ENCODE measurements at places on chromosomes 2 and 18.

- DNase-seq: no peak
Observed at GRCh38 chr2:181471783-181472182, 14.6 kb downstream of the ITGA4 start.

GRCh38 chr2:69635432-69635831 is 8.1 kb downstream of the AAK1 start:
- DNase-seq: no peak

DNA sequence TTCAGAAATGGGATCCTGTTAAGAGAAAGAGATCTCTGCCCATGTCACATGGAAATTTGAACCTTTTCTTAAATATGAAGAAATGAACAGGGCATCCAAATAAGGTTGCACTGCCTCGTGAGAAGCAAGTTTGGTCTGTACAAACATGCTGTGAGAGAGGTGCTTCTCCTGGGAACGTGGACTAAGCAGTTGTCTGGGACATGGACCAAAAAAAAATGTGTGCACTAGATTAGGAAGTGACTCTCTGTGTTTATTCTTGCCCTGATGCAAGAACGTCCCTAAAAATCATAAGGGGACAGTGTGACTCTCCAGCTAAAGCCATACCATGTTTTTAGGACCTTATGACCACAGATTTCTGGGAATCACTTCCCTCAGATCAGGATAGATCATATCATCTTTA is 23.7 kb upstream of the GCG start:
- no peak for DNase-seq

DNA sequence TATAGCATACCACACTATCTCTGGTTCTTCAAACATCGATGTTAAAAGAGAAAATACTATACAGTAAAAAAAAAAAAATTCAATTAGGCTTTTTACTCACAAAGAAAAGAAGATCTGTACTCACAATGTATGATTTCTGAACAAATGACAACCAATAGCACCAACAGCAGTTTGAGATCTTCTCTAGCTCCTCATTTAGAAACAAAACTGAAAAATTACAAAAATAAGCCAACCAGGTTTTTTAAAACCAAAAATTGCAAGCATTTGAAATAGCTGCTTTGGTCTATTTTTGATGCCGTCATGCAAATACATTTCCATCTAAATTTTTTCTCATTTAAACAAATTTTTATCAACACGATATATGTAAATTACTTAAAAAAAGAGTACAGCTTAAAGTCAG is 34.3 kb upstream of the RALBP1 start:
- no peak for DNase-seq

GRCh38 chr2:100824842-100825241 is 4.9 kb downstream of the NPAS2 start:
- no peak for DNase-seq

GRCh38 chr18:32930695-32931301 is 158.0 kb upstream of the KLHL14 start:
- no peak for DNase-seq

GRCh38 chr2:100822587-100823248 is 2.8 kb downstream of the NPAS2 start:
- no peak for DNase-seq
